Stimulated activated CD4-positive, alpha-beta T cell treated with anti-CD3 and anti-CD28 coated beads, Interleukin-1b, Interleukin-23, amount 100 ng/mL, for 1 hour (primary cell): ENCODE measurements at places on chromosomes 2 and 18.
A peak's percentile ranks its signal among the peaks of the same experiment; 100 is the strongest.

- DNase-seq = no peak
Measured at GRCh38 chr2:74011246-74011645, 26.5 kb downstream of the TET3 start.

GRCh38 chr2:221500501-221501209 lies 71.4 kb downstream of the EPHA4 start:
- DNase-seq = no peak

DNA sequence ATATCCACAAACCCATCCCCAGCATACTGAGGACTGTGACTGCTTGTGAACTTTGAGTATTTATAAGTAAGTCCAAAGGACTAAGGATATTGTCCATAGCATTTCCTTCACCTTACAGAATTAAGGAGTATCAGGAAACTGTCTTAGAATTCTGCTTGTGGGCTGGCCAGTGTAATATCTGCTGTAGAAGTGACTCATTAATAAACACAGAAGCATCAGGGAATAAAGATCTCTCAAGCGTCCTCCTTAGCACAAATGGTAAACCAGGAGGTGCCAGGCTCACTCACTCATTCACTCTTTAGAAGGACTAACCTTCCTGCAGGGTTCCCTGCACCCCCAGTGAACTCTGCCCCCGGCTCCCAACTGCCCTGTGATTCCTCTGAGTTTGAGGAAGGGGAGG lies 31.0 kb downstream of the CCDC68 start:
- DNase-seq = no peak

- DNase-seq = no peak
Measured at GRCh38 chr2:295090-295489, 7.2 kb upstream of the ALKAL2 start.

GRCh38 chr2:47070920-47071824 lies 83.9 kb downstream of the STPG4 start:
- DNase-seq = no peak

DNA sequence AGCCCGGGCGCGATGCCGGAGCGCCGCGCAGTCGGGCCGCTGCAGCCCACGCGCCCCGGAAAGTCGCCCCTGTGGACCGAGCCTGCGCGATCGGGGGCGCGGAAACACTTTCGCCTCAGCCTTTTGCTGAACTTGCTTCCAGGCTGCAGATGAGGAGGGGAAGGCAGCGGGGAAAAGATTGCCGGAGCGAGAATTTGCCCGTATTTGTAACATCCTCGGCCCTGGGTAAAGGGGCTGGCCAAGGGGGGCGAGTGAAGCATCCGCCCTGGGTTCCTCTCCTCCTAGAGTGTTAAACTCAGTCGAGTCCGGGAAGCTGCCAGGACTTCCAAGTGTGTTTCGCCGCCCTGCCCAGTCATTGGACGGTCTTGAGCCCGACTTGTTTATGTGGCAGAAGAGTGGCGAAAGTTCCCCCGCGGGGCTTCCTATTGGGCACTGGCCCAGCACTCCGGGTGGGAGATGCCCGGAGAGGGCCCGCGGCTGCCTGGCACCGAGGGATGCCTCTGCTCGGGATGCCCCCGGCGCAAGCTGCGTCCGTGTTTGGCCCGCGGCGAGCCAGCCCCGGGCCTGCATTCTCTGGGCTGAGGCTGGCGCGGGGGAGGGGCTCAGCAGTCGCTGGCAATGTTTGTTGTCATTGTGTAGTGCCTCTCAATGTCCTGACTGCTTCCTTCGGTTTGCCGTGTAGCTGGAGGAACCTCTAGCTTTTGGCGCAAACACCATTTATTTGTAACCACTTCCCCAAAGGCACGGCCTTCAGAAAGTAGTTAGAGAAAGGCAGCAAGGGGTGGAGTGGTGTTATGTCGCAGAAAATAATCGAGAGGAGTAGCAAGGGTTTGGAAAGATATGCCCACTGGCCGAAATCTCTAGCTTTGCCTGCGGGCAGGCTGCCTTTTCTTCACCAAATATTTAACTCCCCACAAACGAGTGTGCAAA lies 1.1 kb downstream of the CYBRD1 start:
- no peak for DNase-seq

DNA sequence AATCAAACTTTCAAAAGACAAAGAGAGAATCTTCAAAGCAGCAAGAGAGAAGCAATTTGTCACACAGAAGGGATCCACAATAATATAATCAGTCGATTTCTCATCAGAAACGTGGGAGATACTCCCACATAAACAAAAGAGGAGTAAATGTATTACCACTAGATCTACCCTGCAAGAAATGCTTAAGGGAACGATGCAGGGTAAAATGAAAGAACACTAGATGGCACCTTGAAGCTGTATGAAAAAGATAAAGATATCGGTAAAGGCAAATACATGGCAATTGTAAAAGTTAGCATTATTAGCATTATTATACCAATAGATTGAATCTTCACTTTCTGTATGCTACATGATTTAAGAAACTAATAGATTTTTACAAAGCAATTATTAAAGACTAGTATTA lies 677.0 kb downstream of the SUCLG1 start:
- DNase-seq = no peak

GRCh38 chr2:119387381-119388129 lies 20.8 kb downstream of the DBI start:
- DNase-seq = no peak

DNA sequence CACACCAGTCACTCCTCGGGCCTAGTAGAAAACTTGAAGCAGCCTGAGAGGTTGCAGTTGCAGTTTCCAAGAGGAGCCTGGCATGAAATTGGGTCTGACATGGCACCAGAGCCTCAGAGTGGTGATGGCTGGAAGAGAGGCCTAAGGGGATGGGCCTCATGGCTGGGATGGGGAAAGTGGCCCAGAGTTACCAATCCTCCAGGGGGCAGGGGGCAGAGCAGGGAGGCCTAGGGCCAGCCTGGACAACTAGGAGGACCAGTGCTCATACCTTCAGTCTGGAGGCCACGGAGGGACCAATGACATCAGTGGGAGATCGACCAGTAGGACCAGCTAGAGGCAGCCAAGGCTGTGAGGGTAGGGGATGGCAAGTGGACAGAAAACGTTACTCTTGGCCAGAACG lies 15.1 kb upstream of the ADCY3 start:
- no peak for DNase-seq

GRCh38 chr2:55006306-55006705 lies 43.9 kb downstream of the RTN4 start:
- DNase-seq = no peak

DNA sequence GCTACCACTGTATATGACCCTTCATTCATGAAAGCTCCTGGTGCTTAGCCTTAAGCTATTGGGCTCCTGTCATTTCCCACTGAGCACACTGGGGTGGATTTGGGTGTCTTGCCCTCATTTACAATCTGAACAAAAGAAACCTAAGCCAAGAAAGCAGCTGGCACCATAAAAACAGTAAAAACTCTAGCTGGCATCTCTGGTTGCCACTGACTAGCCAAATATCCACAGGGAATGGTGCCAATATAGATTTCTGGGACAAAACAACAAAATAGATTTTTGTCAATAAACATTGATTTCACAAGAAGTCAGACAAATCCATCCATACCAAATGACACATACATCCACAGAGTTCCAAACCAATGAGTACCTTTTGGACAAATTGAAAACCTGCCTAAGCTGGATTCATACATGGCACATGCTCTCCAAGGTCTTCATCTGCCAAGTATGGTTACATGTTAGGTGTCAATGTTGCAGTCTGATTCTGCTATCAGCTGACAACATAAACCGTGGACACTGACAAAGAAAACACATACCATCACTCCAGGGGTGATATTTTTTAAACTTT lies 1081.5 kb upstream of the ZEB2 start:
- DNase-seq = no peak

DNA sequence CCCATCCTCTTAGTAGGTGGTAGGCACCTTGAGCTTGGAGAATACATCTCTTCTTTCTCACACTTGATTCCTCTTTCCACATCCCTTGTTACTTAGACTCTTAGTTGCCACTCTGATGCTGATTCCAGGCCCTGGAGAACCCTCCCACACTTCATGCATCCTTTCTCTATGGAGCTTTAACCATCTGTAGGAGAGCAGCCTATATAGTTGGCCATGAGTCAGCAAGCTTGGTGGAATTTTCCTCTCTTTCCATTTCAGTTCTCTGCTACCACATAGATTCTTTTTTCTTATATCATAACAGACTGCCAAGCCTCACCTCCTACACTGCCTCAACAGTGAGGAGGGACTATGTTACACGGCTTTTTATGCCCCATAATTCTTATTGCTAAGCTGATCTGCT lies 851.6 kb upstream of the CDH2 start:
- no peak for DNase-seq

- DNase-seq = no peak
Measured at GRCh38 chr2:181198183-181198864, 217.9 kb downstream of the UBE2E3 start.

GRCh38 chr18:26135548-26135947 lies 1.9 kb downstream of the PSMA8 start:
- no peak for DNase-seq

GRCh38 chr2:71528749-71529148 lies 75.4 kb downstream of the DYSF start:
- no peak for DNase-seq

DNA sequence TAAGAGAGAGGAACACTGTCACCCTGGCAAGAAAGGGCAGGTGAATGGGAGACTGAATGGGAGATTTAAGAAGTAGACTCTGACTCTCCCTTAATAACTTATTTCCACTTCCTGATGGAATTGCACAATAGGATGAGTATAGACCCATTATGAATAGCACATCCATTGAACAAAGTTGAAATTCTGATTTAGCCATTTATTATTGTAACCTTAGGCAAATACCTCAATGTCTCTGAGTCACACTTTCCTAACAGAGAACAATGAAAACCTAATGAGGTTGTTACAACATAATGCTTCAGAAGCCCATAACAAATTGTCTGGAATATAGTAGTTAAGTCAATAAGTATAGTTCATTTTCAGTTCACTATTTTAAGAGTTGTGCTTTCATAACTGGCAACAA lies 78.9 kb downstream of the NRXN1 start:
- no peak for DNase-seq

GRCh38 chr2:20106746-20107145 lies 55.3 kb upstream of the LAPTM4A start:
- DNase-seq = peak; percentile 1

DNA sequence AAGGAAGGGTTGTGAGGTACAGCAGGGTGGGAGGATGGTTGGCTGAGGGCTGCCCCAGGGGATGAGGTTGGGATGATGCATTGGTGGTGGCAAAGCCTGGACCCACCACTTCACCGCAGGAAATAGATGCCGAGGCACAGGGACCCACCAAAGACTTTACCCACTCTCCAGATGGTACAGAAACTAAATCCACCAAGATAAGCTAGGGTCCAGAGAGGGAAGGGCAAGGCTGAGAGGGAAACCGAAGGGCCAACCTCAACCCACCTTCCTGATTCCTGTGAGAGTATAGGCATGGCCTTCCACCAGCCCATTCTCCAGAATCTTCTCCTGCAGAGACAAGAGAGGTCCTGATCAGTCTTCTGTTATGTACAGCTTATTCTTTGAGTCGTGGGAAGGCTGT lies 18.1 kb downstream of the CAPN14 start:
- DNase-seq = no peak

DNA sequence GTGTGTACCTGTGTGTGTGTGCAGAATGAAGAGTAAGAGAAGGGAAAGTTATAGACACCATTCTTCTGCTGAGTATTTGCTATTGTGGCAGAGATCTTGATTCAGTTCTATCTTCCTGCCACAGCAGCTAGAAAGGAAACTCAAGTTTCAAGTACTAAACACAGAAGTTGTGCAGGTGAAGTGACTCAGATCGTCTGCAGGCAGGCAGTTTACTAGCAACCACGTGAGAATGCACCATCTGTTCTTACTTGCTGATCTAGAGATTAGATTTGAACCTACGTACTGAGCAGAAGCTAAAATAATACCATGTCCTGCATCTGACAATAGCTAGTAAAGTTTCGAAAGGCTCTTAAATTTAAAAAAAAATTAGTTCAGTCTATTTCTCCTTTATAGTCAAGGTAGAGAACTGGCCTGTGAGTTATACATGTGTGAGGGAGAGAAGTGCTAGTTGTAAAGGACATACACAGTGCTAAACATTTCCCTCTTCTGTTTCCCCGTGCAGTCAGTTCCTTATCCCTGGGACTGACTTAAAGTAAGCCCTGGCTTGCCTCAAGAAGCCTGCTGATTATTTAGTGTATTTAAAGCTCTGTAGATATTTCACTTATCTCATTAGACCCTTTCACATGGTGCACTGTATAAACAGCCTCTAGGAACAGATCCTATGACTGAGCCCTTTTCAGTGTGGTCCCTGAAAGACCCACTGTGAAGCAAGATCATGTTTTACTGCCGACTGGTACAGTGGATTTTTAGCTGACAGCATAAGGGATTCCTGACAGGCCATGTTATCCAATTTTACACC lies 45.0 kb downstream of the SLC38A11 start:
- DNase-seq = no peak

DNA sequence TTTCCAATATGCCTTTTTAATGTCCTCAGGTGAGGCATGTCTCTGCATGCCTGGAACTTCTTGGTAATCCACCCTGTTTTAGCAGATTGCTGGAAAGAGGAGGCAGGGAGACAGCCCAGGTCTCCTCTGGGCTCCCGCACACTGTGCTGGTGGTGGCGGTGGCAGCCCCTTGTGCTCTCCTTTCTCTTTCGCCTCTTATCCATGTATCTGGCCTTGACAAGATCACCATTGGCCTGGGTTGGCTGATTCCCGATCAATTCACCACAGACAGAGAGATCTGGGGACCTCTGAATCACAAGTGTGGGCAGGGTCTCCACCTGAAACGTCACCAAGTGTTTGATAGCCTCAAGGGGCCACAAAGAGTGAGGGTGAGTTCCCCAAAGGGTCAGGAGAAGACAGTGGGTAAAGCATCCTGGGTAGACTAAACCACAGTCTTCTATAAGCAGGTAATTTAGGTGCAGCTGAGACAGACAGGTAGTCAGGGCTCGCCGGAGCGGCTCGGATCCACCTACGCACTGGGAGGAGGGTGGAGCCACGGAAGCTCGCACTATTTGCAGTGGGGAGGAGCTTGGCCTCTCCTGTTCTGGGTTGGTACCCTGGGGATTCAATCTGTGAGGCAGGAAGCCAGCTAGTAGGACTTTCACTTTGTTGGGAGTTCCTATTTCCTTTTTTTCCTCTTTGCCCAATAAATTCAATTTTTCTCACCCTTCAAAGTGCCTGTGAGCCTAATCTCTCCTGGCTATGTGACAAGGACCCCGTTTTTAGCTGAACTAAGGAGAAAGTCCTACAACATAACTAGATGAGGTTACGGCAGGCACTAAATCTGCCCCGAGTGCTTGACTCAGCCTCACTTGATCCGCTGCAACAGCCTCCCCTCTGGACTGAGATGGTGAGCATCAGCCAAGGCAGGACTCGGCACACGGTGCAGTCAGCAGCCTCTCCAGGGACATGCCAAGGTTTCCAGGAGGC lies 57.6 kb downstream of the SLC4A3 start:
- peak; percentile 14 for DNase-seq

DNA sequence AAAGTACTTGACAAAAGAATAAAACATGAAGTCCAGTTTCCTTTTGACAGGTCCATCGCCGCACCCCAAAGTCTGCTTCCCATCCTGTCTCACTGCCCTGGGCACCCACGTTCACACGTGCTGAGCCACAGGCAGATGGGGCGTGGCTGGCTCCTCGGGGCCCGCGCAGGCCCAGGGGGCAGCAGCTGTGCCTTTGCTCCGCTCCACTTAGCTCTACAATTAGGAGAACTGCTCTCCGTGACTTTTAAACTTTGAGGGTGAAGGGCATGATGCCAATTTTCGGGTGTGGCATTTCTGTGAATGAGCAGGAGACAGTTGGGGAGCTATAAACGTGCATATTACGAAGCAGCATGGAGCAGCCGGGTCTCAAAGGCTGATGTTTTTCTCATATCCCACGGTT lies 152.4 kb downstream of the TDRD15 start:
- no peak for DNase-seq

GRCh38 chr18:10086458-10087210 lies 172.8 kb downstream of the VAPA start:
- no peak for DNase-seq

GRCh38 chr2:162245781-162246180 lies 2.5 kb upstream of the FAP start:
- no peak for DNase-seq
